ENCODE measurements at places on chromosomes 1 and 21.

- DNase-seq, result no peak
Measured at GRCh38 chr1:71577451-71578131, 496.8 kb upstream of the ZRANB2 start.

DNA sequence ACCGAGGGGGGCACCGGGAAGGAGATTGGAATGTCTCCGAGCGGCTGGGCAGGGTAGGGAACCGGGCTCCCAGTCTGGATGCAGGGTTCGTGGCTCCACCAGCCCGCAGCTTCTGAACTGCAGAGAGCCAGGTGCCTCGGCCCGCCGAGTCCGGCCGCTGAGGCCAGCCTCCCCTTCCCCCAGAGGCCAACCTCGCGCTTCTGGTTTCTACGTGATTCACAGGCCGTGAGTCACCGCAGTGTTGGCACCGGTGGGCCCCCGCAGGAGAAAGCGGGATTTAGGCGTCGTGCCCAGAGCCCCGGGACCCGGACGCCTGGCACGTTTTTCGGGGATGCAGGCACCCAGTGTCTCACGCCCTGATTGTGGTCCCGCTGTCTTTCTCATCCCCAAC, 458 bp downstream of the CRABP2 start:
- DNase-seq, result no peak

DNA sequence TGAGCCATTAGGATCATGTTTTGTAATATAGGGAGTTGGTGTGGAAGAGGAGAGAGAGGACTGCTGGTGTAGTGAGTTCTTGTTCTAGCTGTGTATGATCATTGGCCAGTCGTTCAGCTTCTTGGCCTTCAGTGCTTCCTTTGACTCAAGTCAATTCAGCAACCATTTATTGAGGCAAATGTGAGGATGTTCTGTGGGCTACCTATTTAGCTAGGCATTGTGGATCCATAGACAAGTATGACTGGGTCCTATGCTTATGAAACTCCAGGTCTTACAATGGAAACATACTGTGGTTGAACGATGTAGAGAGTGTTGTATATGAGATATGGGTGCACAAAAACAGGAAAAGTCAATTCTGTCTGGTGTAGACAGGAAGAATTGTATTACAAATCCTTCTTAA, 41.7 kb downstream of the NFIA start:
- DNase-seq, result no peak

DNA sequence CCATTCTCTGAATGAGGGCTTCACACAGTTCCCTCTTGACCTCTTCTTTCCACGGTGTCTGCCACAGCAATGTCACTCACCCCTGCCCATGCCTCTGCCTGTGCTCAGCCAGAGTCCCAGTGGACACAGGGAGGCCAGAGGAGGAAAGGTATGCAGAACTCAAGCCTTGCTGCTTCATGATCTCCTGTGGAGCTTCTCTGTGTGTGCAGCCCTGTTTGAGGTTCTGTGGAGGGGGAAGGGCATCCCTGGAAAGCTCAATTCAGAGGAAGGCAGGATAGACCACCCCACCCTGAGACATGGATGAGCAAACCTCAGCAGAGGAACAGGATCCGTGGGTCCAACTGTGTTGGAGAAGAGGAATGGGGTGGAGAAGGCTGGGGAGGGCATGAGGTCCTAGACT, 2.0 kb downstream of the HCN3 start:
- no peak for DNase-seq

DNA sequence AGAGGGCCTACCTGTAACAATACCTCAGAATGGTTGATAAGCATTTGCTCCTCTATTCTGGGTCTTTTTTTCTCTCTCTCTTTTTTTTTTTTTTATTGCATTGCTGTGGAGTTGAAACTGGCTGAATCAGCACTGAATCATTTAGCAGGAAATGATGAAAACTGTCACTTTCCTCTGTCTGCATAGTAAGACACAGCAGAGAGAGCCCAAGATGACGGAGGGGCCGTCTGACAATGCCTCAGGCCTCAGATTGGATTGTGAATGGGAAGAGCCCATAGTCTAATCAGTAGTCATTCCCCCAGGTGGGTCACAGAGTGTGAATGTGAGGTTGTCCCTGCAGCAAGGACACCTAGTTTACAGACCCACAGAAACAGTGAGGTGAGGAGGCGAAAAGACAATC, 193.2 kb upstream of the PLXNA2 start:
- no peak for DNase-seq

DNA sequence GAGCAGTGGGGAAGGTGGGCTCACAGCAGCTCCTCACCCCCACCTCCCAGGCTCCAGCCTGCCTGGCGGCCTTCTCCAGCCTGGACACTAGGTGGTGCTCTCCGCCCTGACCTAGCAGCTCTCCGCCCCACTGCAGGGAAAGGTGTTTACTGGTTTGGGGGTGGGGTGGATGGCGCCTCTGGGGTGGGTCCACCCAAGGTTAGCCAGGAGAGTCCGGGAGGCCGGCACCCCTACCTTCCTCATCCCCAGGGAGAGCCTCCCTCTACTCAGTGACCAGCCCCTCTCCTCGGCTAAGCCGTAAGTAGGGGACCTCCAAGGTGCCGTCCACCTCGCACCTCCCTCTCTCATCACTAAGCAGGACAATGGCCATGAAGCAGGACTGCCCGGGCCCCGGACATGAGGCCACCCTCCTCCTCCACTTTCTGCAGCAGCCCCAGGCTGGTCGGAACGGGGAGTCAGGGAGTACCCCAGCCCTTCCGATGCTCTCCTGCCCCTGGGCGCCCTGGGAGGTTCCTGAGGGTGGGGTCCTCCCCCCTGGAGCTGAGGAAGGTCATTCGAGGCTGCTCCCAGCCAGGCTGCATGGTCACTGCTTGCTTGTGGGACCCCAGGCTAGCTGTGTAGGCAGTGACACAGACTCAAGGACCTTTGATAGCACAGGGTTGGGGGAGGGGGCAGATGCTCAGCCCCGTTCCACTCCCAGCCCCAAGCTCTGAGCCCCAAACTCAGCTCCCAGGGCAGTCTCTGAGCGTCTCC, 101.4 kb upstream of the VAMP3 start:
- DNase-seq, result peak; percentile 20

DNA sequence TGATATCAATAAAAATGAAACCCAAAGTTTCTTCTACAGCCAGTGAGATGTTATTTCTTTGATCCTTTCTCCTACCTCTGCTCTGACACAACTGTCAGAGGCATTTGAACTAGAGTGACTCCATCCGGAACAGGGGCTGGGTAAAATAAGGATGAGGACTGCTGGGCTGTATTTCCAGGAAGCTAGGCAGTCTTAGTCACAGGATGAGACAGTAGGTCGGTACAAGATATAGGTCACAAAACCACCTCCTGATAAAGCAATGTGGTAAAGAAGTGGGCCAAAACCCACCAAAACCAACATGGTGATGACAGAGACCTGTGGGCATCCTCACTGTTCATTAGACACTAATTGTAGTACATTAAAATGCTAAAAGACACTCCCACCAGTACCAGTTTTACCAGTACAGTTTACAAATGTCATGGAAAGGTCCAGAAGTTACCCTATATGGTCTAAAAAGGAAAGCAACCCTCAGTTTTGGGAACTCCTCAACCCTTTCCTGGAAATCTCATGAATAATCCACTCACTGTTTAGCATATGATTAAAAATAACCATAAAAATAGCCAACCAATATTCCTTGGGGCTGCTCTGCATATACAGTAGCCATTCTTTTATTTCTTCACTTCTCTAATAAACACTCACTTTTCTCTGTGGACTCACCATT, 96.7 kb downstream of the GABPA start:
- no peak for DNase-seq

GRCh38 chr1:218852527-218852926, 321.2 kb upstream of the LYPLAL1 start:
- DNase-seq, result no peak

DNA sequence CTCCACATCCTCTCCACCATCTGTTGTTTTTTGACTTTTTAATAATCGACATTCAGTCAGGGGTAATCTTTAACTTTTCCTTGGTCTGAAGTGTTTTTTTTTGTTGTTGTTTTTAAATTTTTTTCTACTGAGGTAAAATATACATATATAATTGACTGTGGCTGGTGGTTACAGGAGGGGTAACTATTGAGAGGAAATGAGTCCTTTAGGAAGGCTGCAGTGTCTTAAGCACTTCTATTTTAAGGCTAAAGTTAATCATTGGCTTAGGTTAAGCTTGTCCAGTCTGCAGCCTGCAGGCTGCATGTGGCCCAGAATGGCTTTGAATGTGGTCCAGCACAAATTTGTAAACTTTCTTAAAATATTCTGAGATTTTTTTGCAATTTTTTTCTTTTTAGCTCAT, 172.5 kb downstream of the CTH start:
- no peak for DNase-seq

- DNase-seq, result no peak
Measured at GRCh38 chr21:16509476-16509875, 779.7 kb downstream of the USP25 start.

- DNase-seq, result peak; percentile 43
Measured at GRCh38 chr21:27700974-27701614, 734.2 kb upstream of the ADAMTS5 start.

- no peak for DNase-seq
Measured at GRCh38 chr1:118739501-118739900, 248.6 kb downstream of the TBX15 start.

DNA sequence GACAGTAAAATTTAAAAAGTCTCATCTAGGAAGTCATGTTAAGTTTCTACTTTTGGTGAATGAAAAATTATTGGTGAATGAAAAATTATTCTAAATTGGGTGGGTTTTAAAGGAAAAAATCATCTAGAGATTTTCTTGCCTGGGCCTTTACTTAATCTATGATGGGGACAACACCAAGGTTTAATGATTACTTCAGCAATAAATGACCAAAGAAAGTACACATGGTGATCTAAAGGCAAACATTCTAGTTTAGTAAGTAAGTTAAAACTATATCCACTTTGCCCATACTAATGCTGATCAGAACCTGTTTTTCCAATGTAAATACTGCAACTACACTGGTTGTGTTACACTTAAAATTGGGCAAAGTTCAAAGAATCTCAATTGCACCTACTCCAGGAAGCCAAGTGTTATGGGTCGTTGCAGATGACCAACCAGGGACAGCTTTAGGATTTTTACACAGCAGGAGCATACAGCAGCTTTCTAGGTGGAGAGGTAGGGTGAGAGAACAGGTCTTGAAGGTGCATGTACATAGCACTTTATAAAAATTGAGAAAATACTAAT, 14.6 kb upstream of the RPL5 start:
- no peak for DNase-seq

DNA sequence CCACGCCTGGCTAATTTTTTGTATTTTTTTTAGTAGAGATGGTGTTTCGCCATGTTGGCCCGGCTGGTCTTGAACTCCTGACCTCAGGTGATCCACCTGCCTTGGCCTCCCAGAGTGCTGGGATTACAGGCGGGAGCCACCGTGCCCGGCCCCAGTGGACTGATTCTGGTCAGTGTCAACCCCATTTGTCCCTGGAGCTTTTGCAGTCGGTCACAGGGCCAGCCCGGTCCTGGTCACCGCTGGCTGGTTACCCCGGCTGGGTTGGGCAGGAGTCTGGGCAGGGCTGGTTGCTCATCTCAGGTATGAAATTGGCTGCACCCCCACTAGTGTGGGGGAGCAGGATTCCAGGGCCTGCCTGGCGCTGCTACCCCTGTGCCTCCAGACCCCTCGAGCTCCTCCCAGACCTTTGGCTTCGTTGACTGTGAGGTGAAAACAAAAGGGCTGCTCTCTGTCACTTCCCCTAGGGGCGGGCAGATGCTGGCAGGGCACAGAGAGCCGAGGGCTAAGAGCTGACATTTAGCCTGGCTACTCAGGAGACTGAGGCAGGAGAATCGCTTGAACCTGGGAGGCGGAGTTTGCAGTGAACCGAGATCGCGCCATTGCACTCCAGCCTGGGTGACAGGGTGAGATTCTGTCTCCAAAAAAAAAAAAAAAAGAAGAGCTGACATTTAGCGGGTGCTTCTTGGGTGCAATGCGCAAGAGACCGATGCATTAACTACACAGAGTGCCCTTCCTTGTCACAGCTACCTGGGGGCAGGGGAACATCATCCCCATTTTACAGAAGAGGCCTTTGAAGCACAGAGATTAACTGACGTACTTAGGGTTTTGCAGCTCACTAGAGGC, 10.6 kb downstream of the TNFRSF1B start:
- DNase-seq, result no peak

Measured in AML-193 (cell line).